Stimulated activated CD8-positive, alpha-beta memory T cell treated with anti-CD3 and anti-CD28 coated beads, Interleukin-7, amount 100 ng/mL, for 48 hours (primary cell): ENCODE measurements at places on chromosomes 12 and 14.

- no peak for DNase-seq
These were observed 62.0 kb downstream of the LGMN start for GRCh38 chr14:92686411-92686899.

DNA sequence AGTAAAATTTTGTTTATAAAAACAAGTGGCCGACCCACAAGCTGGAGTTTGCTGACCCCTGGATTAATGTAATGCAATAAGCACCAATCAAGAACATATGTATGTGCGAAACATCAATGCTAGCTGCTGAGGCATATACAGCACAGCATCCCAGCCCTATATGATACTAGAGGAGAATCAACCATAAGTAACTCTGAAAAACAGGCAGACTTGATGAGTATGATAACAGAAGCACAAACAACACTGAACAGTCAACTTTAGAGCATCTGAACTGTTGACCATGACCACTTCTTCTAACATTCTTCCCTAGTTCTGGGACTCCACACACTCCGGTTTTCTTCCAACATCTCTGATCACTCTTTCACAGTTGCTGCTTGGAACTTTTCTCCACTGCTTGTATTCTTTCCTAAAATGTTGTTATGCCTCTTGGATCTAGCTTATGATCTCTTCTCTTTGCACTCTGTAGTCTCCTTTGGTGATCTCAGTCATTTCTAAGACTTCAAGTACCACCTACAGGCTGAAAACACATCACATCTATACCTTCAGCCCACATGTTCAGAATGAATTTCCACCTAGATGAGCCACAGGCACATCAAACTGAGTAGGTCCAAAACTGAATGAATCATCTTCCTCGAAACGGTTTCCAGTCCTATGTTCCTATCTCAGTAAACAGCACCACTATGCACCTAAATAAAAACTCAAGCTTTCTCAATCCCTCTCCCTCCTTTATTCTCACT lies 57.2 kb downstream of the STXBP6 start:
- DNase-seq = no peak

DNA sequence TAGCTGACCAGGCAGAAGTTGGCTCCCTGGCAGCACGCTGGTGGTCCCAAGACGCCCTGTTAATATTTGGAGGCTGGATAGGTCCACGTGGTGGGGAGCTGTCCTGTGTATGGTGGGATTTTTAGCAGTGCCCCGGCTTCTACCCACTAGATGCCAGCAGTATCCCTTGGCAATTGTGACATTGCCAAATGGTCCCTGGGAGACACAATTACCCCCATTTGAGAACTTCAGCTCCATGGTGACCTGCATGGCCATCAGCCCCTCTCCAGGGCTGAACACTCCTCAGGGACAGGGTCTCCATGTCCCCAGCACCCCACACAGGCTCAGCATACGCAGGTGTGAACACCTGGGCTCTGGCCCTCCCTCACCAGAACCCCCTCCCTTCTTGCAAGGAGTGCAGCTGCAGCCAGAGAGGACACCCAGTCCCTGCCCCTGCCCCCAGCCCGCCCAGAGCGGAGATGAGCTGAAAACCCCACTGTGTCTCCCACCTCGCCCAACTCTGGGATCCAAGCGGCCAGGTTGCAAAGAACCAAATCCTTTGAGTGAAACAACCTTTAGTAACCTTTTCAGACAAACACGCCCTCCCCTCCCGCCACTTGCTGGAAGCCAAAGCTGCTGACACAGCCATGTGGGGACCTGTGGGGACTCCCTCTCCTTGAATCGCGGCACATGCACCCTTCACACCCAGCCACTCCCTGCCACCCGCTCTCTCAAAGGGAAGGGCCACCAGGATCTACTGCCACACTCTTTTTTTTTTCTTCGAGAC lies 120.4 kb downstream of the CALM1 start:
- DNase-seq = no peak

GRCh38 chr14:63290741-63291430 lies 27.8 kb downstream of the GPHB5 start:
- no peak for DNase-seq

- no peak for DNase-seq
These were observed 49.8 kb downstream of the GNS start for GRCh38 chr12:64709429-64709828.

DNA sequence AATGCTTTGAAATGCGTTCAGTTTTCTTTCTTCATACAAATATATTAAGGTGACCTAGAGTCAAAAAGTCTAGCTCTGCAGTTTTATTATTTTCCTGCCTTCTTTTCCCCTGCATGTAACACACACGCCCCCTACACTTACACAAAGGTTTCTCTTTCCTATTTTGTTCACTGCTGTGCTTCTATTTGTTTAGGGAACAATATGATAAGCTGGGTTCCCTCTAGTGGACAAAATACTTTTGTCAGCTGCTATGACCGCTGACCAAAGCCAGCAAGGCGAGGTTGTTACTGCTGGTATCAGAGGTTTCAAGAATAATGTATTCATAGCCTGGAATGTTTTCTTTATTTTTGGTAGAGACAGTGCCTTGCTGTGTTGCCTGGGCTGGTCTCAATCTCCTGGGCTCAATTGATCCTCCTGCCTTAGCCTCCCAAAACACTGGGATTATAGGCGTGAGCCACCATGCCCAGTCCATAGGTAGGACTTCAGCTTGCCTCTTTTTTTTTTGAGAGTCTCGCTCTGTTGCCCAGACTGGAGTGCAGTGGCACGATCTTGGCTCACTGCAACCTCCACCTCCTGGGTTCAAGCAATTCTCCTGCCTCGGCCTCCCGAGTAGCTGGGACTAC lies 33.4 kb downstream of the FNTB start:
- no peak for DNase-seq

GRCh38 chr14:102145395-102145794 lies 5.7 kb downstream of the WDR20 start:
- no peak for DNase-seq

DNA sequence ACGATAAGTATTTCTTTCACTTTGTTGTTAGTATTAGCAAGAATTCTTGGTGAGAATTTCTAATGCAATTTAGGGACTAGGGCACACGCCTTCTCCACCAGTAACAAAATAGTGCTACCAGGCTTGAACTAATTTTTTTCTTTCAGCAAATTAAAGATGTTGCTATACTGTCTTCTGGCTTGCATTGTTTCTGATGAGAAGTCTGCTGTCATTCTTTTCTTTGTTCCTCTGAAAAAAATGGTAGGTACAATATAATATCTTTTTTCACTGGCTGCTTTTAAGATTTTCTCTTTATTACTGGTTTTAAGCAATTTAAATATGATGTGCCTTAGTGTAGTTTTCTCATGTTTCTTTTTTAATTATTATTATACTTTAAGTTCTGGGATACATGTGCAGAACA lies 171.2 kb downstream of the PCNX1 start:
- DNase-seq = no peak

DNA sequence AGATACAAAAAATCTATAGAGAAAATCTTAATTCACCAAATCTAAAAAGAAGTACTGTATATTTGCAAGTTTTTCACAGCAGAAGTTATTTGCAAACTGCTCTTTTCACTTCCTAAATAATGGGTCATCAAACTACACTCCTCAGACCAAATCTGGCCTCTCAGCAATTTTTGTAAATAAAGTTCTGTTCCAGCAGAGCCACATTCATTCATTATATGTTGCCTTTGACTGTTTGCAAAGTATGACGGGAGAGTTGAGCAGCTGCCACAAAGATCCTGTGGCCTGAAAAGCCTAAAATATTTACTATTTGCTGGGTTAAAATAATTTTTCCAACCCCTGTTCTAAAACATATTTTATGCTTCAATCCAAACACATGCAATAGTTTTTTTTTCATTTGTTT lies 1222.3 kb upstream of the SEL1L start:
- DNase-seq = no peak

GRCh38 chr12:28870839-28871440 lies 278.1 kb upstream of the FAR2 start:
- DNase-seq = no peak

GRCh38 chr12:87828382-87828973 lies 200.7 kb downstream of the C12orf50 start:
- DNase-seq = no peak

- no peak for DNase-seq
These were observed 179.9 kb downstream of the ADCK1 start for GRCh38 chr14:77979666-77980351.
